ENCODE measurements at places on chromosomes 2 and 18.
A peak's percentile ranks its signal among the peaks of the same experiment; 100 is the strongest.

DNA sequence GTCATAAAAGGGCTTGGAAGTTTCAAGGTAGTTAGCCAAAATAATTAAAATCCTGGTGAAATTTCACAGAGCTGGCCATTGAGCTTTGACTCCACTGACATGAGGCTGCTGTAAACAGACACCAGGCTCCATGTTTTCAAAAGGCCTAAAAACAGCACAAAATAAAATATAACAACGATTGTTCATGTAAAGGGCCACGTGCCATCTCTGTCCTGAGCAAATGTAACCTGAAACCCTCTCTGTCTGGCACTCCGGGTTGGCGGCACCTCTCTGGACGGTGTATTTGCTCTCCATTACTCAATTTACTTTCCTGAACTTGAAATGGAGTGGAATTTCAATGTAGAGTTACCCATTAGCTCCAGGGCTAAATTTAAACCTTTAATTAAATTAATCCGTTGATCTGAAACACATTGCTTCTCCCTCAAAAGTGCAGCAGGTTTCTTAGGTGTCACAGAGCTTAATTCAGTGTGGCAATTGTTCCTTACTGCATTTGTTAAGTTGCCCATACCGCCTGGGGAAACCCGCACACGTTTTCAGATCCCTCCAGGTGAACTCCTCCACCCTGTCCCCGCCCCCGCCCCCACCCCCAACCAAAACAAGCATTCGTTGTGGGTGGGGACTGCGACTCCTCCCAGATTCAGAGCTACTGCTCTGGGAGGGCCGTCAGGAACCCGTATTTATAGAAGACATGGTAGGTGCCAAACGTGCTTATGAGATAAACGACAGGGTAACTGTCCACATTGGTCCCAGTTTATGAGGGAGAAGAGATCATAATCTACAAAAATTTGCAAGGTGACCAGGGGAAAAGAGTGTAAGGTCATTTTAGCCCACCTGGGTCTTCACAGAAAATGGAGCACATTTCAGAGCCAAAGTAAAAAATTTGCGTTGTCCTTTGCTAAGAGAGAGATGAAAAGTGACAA lies 1.2 kb upstream of the CABLES1 start:
- peak; percentile 78 for DNase-seq

GRCh38 chr18:12652861-12653401 lies 5.0 kb downstream of the SPIRE1 start:
- DNase-seq, result no peak

GRCh38 chr2:129752176-129752575 lies 227.3 kb upstream of the RAB6C start:
- DNase-seq, result no peak

- no peak for DNase-seq
Observed at GRCh38 chr2:178025551-178026185, 46.9 kb downstream of the PDE11A start.

GRCh38 chr2:10286216-10287037 lies 16.3 kb upstream of the HPCAL1 start:
- no peak for DNase-seq

GRCh38 chr2:85399183-85399455 lies 11.0 kb downstream of the CAPG start:
- no peak for DNase-seq

GRCh38 chr2:22616031-22616430 lies 768.9 kb upstream of the KLHL29 start:
- no peak for DNase-seq

GRCh38 chr2:238697193-238698071 lies 150.5 kb upstream of the TWIST2 start:
- no peak for DNase-seq

- DNase-seq, result no peak
Observed at GRCh38 chr2:123999681-124000080, 25.4 kb upstream of the CNTNAP5 start.

DNA sequence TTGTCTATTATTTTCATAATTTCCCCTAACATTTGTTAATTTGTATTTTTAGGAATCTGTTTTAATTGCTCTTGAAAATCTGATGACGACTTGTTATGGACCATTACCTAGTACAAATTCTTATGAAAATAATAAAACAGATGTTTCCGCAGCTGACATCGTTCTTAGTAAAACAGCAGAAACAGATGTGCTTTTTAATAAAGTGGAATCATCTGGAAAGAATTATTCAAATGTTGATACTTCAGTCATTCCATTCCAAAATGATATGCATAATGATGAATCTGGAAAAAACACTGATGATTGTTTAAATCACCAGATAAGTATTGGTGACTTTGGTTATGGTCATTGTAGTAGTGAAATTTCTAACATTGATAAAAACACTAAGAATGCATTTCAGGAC lies 69.9 kb downstream of the PMS1 start:
- no peak for DNase-seq

GRCh38 chr2:102597788-102598187 lies 21.6 kb upstream of the SLC9A2 start:
- no peak for DNase-seq

DNA sequence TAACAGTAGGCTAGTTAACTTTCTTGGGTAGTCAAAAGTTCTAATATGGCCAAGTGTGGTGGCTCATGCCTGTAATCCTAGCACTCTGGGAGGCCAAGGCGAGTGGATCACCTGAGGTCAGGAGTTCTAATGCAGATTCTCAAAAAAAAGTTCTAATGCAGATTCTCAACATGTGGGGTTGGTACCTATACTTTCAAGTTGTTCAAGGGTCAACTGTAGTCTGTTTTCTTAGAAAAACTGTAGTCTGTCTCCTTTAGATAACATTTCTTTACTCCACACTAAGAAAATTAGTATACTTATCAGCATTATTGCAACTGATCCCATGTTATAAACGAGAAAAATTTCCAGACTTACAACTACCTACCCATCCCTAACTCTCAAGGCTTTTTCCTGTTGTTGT lies 16.6 kb downstream of the INO80D start:
- DNase-seq, result no peak

DNA sequence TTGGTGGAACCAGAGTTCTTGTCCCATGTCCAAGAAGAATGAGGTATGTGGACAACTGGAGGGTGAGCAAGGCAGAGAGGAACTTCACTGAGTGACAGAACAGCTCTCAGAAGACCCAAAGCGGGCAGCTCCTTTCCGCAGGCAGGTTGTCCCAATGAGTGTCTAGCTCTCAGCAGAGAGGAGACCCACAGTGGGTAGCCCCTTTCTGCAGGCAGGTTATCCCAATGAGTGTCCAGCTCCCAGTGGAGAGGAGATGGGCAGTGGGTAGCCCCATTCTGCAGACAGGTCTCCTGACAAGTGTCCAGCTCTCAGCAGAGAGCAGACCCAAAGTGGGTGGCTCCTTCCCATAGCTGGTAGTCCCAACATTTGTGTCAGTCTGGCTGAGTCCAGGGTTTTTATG lies 69.6 kb downstream of the SRBD1 start:
- no peak for DNase-seq

DNA sequence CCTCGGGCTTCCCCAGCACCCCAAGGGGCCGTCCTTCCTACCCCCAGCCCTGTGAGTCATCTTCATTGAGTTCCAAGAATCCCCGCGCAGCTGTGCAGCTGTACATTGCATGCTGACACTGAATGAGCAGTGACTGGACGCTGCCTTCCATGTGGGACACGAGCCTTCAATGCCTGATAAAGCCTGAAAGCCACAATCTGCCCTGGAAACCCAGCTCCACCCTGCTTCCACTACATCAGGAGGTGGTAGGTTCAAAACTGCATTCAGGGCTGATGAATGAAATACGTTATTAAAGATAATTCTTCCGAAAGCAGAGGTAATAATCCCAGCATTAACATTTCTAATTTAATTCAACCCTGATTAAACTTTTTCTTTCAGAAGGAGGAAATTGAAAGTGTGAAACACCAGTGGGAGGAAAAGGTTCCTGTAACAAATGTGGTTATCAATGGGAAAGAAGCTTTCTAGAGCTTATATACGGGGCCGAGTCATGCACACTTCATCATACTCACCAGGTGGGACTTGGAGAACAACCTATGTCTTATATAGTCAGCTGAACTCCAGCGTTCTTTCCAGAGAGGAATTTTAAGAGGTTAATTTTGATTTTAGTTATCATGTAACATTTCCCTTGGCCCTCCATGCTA lies 360.1 kb downstream of the LPIN1 start:
- no peak for DNase-seq

- DNase-seq, result peak; percentile 67
Observed at GRCh38 chr2:28175028-28175427, 217.6 kb upstream of the FOSL2 start.

DNA sequence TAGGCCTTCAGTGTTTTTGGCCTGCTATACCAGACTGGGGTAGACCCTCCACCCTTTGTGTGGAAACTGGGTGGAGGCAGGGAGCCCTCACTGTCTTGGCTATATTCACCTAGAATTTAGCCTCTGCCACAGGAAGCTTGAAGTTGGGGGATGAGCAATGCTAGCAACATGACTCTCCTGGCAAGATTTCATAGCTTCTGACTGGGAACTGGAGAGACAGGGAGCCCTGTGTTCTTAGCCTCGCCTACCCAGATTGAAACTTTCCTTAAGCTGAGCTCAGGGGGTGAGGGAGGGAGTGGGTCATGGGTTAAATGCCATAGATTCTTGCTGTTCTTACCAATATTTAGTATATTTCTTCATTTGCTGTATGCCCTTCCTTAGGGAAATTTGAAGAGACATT lies 46.8 kb upstream of the FAM98A start:
- DNase-seq, result no peak
